ENCODE measurements at places on chromosomes 16 and 17. TPM values are rescaled to one million over a fixed set of nuclear protein-coding genes. Genes with fewer than 3 reads are reported as not detected.

FBF1 gene
- total RNA-seq, result 9.1 TPM

CFAP97D1 gene
- 0.09 TPM for total RNA-seq

FBXL19 gene
- 12.3 TPM for total RNA-seq

ABCA5 gene
- total RNA-seq, result 6.2 TPM

HEATR9 gene
- total RNA-seq, result not detected

BRD7 gene
- 78.0 TPM for total RNA-seq

ATP1B2 gene
- total RNA-seq, result not detected

KREMEN2 gene
- total RNA-seq, result 1.5 TPM

EEF2K gene
- total RNA-seq, result 15.9 TPM

LITAFD gene
- total RNA-seq, result 0.10 TPM

TP53TG3C gene
- total RNA-seq, result not detected

MAP3K3 gene
- 8.7 TPM for total RNA-seq

MAF gene
- 0.26 TPM for total RNA-seq

CETP gene
- not detected for total RNA-seq

CDH5 gene
- not detected for total RNA-seq

NACA2 gene
- total RNA-seq, result not detected

CCDC78 gene
- total RNA-seq, result 4.1 TPM

PALB2 gene
- total RNA-seq, result 22.1 TPM

CCT6B gene
- total RNA-seq, result 0.94 TPM
